ENCODE measurements at places on chromosomes 5 and 9.

DNA sequence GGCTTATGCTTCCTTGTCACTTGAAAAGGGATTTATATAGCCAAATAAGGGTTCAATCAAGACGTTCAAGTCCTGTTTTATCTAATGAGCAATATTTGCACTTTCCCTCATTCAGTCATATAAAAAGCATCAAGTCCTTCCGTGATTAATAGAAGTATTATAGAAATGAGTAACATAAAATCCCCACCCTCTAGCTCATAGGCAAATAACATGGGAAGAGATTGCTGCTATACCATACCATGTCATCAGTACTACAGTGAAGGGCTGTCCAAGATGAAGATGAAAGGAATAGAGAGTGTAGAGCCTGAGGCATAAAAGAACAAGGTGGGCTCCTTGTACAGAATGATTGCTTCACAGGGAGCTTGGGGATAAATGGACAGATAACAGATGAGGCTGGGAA is 20.4 kb upstream of the PAPPA start:
- no peak for DNase-seq

GRCh38 chr5:151490627-151491026 is 43.2 kb downstream of the SLC36A1 start:
- no peak for DNase-seq

- no peak for DNase-seq
Observed at GRCh38 chr5:119275601-119276173, 80.1 kb upstream of the TNFAIP8 start.

GRCh38 chr5:125274938-125275724 is 528.7 kb upstream of the ZNF608 start:
- DNase-seq: no peak

- DNase-seq: peak; percentile 65
Observed at GRCh38 chr5:33721491-33722200, 170.1 kb downstream of the ADAMTS12 start.

GRCh38 chr5:175920231-175920811 is 47.8 kb downstream of the THOC3 start:
- DNase-seq: peak; percentile 32

GRCh38 chr5:91433861-91434260 is 50.7 kb upstream of the ARRDC3 start:
- DNase-seq: no peak

GRCh38 chr5:34591723-34592122 is 64.4 kb upstream of the RAI14 start:
- DNase-seq: no peak

- no peak for DNase-seq
Observed at GRCh38 chr5:125683669-125684068, 739.5 kb upstream of the GRAMD2B start.

GRCh38 chr5:176732736-176733405 is 77.5 kb upstream of the UNC5A start:
- no peak for DNase-seq

DNA sequence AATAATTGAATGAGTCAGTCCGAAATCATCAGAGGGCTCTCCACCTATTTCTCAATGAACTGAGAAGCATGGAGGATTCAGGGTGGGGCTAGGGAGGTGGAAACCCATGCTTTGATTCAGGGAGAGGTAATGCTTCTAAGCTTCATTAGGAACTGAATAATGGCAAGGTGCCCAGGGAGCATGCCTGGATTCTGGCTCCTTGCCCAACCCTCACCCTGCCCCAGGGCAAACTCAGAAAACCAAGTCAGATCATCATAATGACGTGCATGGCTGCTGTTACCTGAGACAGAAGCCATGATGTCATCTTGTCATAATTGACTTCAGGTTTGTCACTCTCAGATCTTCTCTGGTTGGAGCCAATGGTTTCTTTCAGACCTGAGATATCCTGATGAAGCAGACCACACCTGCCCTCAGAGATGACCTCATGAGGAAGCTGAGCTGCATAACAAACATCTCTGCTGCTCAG is 199.6 kb downstream of the SYK start:
- peak; percentile 53 for DNase-seq

GRCh38 chr5:172505845-172506244 is 51.5 kb upstream of the SH3PXD2B start:
- no peak for DNase-seq
